ENCODE measurements at places on chromosomes 2 and 18. TPM values are rescaled to one million over a fixed set of nuclear protein-coding genes. Genes with fewer than 3 reads are reported as not detected.

The QPCT gene
- polyA plus RNA-seq: 54.7 TPM

- H3K4me1 ChIP-seq: no peaks in the 10 kb centered on the region
- H3K27ac ChIP-seq: no peak overlapping the region
- DNase-seq: no peak
- H3K4me3 ChIP-seq: no peak overlapping the region
Observed at GRCh38 chr2:20176760-20177159, 48.2 kb downstream of the SDC1 start.

The TUBA3E gene
- not detected for polyA plus RNA-seq

GRCh38 chr2:51534166-51534565 lies 502.2 kb upstream of the NRXN1 start:
- no peak overlapping the region for H3K27ac ChIP-seq
- H3K4me3 ChIP-seq: no peak overlapping the region
- DNase-seq: no peak
- no peaks in the 10 kb centered on the region for H3K4me1 ChIP-seq
- no peaks in the 10 kb centered on the region for H3K36me3 ChIP-seq

- no peaks in the 10 kb centered on the region for H3K4me1 ChIP-seq
- no peak overlapping the region for H3K4me3 ChIP-seq
- no peak overlapping the region for H3K27ac ChIP-seq
Observed at GRCh38 chr2:237998530-237998929, 31.7 kb downstream of the UBE2F start.

GRCh38 chr2:99926986-99927385 lies 215.4 kb downstream of the AFF3 start:
- no peaks in the 10 kb centered on the region for H3K36me3 ChIP-seq
- peaks cover 12% of the 10 kb centered on the region for H3K4me1 ChIP-seq
- H3K27me3 ChIP-seq: no peaks in the 10 kb centered on the region
- no peak overlapping the region for H3K27ac ChIP-seq
- no peak for DNase-seq

GRCh38 chr18:3451989-3452749 lies 2.2 kb downstream of the TGIF1 start:
- peak overlapping the region; percentile 99 for H3K27ac ChIP-seq
- no peaks in the 10 kb centered on the region for H3K27me3 ChIP-seq
- H3K4me3 ChIP-seq: peak overlapping the region; percentile 73
- H3K36me3 ChIP-seq: peaks cover 16% of the 10 kb centered on the region
- peak; percentile 44 for DNase-seq

GRCh38 chr18:39806525-39806924 lies 2148.5 kb upstream of the PIK3C3 start:
- H3K36me3 ChIP-seq: no peaks in the 10 kb centered on the region
- H3K27ac ChIP-seq: no peak overlapping the region
- H3K4me3 ChIP-seq: no peak overlapping the region

The CHRNG gene
- not detected for polyA plus RNA-seq

The HRH4 gene
- 0.10 TPM for polyA plus RNA-seq

DNA sequence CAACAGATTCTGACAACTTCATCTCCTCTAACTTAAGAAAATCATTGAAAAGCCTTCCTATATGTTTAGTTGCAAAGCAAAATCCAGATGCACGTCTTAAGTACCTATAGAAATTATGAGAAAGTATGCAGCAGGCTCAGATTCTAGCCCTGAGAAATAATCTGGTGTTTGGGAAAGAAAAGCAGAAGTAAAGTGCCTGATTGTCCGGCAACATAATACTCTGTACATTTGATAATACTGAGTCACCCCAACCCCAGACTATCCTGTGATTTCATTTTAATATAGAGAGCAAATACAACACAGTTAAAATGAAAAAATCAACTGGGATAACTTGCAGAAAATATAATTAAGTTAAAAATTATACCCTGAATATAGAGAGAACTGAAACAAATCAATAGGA lies 13.5 kb downstream of the RFX8 start:
- no peak overlapping the region for H3K27ac ChIP-seq
- H3K4me3 ChIP-seq: no peak overlapping the region
- peak; percentile 70 for DNase-seq
- peaks cover 4% of the 10 kb centered on the region for H3K27me3 ChIP-seq

DNA sequence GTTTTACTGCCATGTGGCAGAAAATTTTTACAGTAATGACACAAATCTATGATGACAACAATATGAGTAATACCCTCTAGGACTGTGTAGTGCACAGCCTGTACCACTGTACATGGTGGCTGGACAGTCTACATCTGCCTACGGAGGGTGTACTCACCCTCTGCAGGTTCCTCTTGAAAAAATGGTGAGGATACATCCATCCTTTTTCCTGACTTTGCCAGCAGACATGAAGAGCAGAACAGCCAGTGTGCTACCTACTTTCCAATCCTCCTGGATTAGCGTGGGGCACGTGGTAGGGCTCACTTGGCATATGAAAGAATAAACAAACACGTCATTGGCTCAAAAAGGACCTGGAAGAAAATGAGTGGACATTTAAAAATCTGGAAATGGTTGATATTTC lies 62.6 kb downstream of the TRPM8 start:
- no peak overlapping the region for H3K27ac ChIP-seq
- DNase-seq: no peak
- H3K27me3 ChIP-seq: no peaks in the 10 kb centered on the region
- H3K36me3 ChIP-seq: no peaks in the 10 kb centered on the region
- no peaks in the 10 kb centered on the region for H3K4me1 ChIP-seq

The SKA1 gene
- not detected for polyA plus RNA-seq

The DES gene
- 2.4 TPM for polyA plus RNA-seq

DNA sequence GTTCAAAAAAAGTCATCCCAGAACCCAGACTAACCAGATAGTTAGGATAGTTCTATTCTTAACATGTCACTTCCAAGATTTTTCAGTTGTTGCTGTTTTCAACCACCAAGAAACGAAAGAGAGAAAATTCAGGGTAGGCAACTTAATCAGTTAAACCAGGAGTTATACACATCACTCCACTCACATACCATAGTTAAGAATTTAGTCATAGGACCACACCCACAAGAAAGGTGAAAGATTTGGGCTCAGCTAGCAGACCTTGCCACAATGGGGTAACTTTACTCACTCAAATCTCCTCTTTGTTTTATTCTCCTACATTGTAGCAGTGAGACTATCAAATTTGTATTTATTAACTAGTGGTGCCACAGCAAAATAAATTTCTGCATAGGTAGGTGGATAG lies 473.6 kb downstream of the NUP35 start:
- H3K27me3 ChIP-seq: no peaks in the 10 kb centered on the region
- H3K36me3 ChIP-seq: no peaks in the 10 kb centered on the region
- H3K27ac ChIP-seq: no peak overlapping the region
- no peak for DNase-seq

DNA sequence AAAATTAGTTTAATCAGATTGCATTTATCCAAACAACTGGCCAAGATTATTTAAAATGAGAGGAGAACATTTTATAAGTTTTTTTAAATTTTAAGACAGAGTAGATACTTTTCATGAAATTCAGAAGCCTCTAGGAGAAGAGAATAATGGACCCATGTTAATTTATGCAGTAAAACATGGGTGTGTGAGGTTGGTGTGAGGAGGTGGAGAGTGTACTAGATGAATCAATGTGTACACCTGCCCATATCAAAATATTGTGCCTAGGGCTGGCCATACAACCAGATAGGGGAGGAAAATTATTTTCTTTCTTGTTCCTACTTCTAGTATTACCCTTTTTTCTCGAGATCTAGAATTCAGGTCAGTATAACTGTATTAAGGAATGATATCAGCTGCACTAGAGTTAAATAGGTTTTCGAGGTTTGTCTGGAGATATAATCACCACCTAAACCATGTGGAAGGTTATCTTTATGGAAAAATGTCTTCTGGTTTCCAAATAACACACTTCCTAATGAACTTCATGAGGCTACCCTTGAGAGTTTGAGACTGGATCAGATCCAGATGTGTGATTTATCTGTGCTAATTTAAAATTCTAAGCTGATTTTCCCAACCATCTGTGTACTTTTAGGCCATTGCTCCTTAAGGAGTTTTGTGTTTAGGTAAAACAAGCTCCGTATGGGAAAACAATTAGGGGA lies 37.6 kb downstream of the TMEM178A start:
- H3K4me1 ChIP-seq: no peaks in the 10 kb centered on the region
- H3K27me3 ChIP-seq: no peaks in the 10 kb centered on the region
- H3K27ac ChIP-seq: no peak overlapping the region
- no peaks in the 10 kb centered on the region for H3K36me3 ChIP-seq
- DNase-seq: no peak
- no peak overlapping the region for H3K4me3 ChIP-seq

- H3K4me1 ChIP-seq: no peaks in the 10 kb centered on the region
- no peaks in the 10 kb centered on the region for H3K27me3 ChIP-seq
- DNase-seq: no peak
- H3K4me3 ChIP-seq: no peak overlapping the region
- H3K36me3 ChIP-seq: no peaks in the 10 kb centered on the region
Observed at GRCh38 chr18:7940971-7941370, 373.9 kb downstream of the PTPRM start.

DNA sequence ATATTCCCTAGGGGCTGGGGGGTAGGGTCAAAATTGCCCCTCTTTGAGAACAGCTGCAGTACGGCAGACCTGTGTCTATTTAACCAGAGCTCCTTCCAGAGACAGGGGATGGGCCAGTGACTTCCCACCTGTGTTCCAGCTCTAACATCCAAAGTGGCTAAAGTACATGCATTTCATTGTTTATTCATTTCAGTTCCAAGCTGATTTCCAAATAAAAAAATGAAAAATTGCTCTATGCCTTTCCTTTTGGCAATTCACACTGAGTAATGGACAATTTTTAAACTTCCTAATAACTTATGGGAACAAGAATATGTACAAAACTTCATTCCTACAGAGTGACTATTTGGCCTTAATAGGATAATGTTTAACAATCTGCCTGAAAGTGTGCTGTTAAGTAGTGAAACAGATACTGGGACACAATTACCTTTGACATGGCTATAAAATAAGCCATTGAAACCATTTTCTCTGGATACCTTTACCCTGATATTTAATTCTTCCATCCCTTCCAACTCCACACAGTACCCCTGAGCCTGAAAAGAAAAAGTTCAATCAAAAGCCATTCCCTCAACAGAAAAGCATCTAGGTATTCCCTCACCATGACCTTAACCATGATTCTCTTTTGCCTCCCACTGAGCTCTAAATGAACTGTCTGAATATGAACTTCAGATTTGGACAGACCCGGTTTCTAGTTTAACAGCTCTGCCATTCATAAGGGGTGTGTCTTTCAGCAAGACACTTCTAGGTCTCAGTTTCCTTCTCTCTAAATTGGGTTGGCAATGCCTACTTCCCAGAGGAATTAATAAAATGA lies 73.1 kb downstream of the RDH14 start:
- H3K4me1 ChIP-seq: no peaks in the 10 kb centered on the region
- H3K36me3 ChIP-seq: no peaks in the 10 kb centered on the region
- H3K27me3 ChIP-seq: no peaks in the 10 kb centered on the region
- no peak overlapping the region for H3K4me3 ChIP-seq
- no peak for DNase-seq

The CHMP3 gene
- 99.4 TPM for polyA plus RNA-seq

- no peaks in the 10 kb centered on the region for H3K36me3 ChIP-seq
- peaks cover 62% of the 10 kb centered on the region for H3K4me1 ChIP-seq
- DNase-seq: no peak
- no peak overlapping the region for H3K27ac ChIP-seq
Observed at GRCh38 chr2:8412082-8412481, 269.8 kb upstream of the ID2 start.

GRCh38 chr2:145288650-145289496 lies 769.0 kb upstream of the ZEB2 start:
- H3K27me3 ChIP-seq: peaks cover 9% of the 10 kb centered on the region
- DNase-seq: no peak
- H3K4me3 ChIP-seq: no peak overlapping the region
- no peak overlapping the region for H3K27ac ChIP-seq
